ENCODE measurements at places on chromosomes 16 and 17.
A peak's percentile ranks its signal among the peaks of the same experiment; 100 is the strongest.

- no peak for DNase-seq
Measured at GRCh38 chr16:769934-770333, 9.4 kb downstream of the MSLN start.

GRCh38 chr17:55072898-55073297 is 104.3 kb downstream of the STXBP4 start:
- DNase-seq: no peak

GRCh38 chr17:81437191-81437651 is 42.0 kb downstream of the BAHCC1 start:
- no peak for DNase-seq

GRCh38 chr17:68509141-68510057 is 2.8 kb upstream of the PRKAR1A start:
- no peak for DNase-seq

GRCh38 chr17:83198366-83199341 is 119.2 kb downstream of the METRNL start:
- no peak for DNase-seq

- DNase-seq: no peak
Measured at GRCh38 chr17:78425429-78425828, 47.0 kb downstream of the PGS1 start.

DNA sequence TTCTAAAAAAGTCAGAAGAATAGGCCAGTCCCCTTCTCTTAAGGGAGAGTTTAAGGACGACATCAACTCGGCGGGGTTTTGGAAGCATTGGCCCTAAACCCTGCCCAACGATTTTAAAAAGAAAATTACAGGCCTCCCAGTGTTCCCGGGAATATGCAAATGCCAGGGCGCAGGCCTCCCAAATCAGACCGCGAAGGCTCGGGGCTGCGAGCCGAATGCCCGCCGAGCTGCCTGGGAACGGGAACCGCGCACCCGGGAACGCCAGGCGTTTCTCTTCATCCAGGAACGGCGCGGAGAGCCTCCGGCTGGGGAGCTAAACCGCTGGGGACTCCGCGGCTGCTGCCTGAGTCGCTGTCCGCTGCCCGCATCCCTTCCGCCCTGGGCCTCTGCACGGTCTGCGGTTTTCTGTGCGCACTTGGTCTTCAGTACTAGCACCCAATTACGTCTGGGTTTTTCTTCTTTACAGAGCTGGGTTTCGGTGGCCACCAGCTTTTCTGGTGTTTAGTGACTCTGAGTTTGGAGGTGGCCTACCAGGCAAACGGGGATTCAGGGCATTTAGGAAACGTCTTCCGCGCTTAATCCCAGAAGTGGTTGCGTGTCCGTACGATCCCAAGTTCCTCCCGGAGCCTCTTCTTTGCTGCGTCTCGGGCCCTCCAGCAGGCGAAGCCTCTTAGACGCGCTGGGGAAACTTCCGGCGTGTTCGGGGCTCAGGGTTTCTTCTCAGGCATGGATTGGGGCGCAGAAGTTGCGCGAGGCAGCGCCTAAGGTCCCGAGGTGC is 5.7 kb downstream of the IRX5 start:
- no peak for DNase-seq

- DNase-seq: no peak
Measured at GRCh38 chr17:41631025-41631897, 6.9 kb upstream of the KRT17 start.

DNA sequence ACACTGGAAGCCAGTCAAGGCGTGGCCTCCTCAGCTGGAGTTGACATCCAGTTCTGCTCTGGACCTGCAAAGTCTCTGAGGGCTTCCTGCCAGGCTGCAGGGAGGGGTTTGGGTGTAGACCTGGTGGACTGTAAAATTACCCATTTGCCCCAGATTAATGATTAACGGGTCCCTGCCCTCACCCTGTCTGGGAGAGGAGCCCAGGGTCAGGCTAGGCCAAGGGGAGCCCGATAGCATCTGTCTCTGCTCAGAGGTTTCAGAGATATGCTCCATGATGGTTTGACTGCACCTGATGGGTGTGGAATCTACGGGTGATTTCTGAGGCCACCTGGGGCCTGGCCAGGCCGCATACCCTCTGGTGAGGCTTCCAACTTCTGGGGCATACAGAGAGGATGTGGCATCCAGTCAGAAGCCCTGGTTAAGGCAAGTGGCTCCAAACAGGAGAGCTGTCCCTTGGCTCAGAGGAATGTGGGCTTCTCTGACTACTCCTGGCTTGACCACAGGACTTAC is 11.2 kb downstream of the PPY start:
- DNase-seq: no peak

- DNase-seq: no peak
Measured at GRCh38 chr16:87959391-87959990, 8.3 kb downstream of the BANP start.

DNA sequence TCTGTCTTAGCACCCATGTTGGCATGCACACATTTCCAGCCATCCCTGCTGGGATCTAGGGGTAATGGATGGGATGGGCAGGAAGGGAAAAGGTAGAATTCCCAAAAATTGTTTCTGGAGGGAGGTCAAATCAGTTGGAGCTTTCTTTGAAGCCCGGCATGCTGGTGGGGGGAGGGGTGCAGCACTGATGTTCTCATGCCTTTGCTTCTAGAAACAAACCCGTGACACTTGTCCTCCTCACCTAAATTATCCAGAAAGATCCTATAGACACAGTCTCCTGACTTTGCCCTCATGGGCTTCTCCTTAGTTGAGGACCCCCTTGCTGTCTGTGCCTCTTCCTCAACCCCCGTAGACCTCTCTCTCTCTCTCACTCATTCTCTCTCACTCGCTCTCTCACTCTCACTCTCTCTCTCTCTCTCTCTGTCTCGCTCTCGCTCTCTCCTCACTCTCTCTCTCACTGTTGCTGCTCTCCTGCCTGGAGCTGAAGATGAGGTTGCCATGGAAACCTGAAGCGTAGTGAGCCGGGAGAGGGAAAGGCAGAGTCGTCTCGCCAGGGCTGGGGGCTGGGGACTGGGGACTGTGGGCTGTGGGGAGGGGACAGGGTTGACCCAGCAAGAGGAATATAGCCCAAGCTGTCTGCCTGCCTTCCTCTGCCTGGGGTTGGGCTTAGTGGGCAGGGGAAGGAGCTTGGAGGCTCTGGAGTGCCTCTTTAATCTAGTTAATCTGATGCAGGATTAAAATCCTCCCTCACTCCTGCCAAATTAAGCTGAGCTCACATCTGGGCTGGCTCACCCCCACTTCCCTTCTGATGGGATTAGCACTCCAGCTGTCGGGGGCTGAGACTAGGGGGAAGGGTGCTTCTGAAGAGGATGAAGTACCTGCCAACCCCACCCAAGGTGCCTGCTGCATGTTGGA is 16.1 kb downstream of the LASP1 start:
- DNase-seq: no peak

DNA sequence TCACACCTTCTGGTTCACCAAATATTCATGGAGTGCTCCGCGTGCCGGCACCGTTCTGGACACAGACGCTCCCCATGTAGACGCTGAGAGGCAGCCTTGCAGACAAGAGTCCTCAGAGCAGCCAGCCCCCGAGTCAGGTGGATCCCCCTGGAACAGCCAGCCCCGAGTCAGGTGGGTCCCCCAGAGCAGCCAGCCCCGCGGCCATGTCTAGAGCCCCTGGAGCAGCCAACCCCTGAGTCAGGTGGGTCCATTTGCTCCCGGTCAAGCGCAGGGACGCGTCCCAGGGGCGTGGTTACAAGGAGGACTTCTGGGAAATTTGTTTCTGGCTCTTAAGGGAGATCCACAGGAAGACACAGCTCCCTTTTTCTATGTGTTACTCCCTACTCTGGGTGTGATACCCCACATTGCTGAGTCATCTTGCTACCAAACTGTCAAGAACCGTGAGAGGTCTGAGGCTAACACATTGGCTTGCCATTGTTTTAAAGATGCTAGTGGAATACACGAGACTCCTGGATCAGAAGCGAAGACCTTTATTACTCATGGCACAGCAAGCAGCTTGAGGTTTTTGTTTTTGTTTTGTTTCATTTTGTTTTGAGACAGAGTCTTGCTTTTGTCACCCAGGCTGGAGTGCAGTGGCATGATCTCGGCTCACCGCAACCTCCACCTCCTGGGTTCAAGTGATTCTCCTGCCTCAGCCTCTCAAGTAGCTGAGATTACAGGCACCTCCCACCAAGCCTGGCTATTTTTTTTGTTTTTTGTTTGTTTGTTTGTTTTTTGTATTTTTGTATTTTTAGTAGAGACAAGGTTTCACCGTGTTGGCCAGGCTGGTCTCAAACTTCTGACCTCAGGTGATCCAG is 43.3 kb upstream of the CBFA2T3 start:
- no peak for DNase-seq

DNA sequence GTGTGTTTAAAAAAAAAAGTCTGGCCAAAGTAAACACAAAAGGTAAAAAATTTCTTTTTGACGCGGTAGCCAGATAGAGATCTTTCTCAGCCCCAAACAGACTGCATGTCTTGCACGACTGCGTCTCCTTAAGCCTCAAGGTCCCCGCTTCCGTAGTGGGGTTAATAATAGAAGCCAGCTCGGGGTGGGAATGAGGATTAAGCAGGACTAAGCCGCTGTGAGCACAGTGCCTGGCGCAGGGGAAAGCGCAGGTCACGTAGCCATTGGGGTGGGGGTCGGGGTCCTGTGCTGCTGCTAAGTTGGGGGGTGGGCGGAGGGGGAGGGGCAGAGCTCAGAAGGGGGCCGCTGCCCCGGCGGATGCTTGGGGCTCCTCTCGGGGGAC is 521 bp downstream of the GGA2 start:
- DNase-seq: no peak

GRCh38 chr17:19975601-19976000 is 2.0 kb downstream of the AKAP10 start:
- DNase-seq: no peak

- no peak for DNase-seq
Measured at GRCh38 chr16:88922114-88922825, 54.7 kb downstream of the CBFA2T3 start.

DNA sequence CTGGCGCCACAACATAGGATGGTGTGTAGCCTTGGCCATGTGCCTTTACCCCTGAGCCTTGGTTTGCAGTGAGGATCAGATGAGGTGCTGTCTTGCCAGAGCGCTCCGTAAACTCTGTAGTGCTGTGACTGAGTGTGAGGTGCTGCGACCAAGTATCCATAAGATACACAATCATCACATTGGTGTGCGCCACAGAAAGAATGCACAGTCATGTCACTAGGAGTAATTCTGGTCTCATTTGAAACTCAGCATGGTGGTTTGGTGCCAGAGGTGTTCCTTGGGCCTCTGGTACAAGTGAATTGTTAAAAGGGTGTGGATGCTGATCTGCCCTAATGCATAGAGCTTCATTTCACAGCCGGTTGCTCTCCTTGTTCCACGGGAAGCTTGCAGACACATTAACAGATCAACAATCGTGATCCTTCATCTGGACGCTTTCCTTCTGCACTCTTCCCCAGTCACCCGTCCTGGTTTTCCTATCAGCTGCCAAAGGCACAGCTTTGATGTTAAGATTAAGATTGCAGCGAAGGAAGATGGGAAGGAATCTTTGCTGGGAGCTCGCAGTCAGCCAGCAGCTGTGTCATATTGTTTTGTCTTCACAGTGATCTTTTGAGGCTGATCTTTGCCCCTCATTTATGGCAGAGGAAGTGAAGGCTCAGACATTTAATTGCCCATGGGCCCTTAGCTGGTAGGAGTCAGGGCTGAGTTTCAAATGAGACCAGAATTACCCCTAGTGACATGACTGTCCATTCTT is 79.1 kb downstream of the KSR1 start:
- DNase-seq: no peak

- no peak for DNase-seq
Measured at GRCh38 chr17:49762151-49762941, 1.6 kb downstream of the FAM117A start.

DNA sequence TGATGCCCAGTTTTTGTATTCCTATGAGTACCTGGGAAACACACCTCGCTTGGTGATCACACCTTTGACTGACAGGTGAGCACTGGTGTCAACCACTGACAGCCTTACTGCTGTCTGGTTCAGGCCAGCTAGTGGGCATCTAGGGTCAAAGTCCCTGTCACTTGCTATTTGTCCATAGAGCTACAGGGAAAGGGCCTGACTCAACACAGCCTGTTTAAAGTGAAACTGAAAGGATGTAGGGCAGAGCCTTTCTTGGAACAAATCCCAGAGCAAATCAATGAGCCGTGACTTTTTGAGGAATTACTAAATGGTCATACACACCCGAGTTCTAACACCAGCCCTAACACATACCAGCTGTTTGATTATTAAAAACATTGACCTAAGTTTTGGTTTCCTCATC is 106.8 kb downstream of the DNAH9 start:
- DNase-seq: no peak

DNA sequence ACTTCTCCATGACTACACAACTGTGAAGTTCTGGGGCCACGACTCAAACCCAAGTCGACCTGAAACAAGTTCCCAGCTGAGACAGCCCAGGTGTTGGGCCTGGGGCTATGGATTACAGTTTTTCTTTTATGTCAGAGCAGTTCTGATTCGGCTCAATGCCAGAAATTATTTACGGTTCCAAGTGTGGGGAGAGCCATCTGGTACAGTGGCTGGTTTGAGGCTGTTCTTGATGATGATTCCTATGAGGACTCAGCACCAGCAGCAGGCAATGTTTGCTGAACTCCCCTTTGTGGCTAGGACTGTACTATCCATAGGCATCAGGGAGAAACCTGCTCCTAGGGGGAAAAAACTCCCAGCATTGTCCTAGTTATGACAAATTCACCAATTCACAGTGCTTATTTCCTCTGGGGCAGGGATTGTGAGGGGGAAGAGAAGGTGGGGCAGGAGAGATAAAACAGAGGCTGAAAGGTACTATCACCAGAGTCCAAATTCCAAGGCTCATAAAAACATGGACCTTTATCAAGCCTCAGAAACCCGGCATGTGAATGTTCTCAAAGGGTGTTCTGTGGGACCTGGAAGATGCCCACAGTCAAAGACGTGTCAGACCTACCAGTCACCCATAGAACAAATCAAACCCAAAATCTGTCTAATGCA is 18.2 kb upstream of the CMTM4 start:
- DNase-seq: no peak

GRCh38 chr17:80997424-80998117 is 5.9 kb downstream of the CHMP6 start:
- no peak for DNase-seq

GRCh38 chr16:83549316-83550182 is 258.2 kb upstream of the HSBP1 start:
- DNase-seq: no peak

DNA sequence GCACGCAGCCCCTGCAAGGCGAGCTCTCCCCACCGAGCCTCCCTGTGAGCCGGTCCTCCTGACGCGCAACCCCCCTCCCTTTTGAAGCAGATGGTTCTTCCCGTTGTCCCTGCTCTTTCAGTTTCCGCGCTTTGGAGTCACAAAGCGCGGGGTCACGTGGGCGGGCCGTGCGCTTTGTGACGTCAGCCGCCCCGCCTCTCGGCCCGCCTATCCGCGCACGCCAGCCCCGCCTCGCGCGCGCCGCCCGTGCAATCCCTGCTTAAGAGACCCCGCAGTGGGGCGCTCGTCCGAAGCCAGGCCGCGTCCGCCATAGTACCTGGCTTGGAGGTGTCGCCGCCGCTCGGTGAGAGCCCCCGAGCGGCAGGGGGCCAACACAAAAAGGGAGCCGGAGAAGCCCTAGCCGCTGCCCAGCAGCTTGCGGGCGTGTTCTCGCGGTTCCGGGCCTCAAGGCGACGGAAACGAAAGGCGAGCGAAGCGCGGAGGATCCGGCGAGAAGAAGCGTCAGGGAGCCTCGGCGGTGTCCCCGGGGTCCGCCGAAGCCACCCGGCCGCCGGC is at the start of gene RBBP6:
Gene RBBP6 (plus strand): TSS at position 272 of the 555 bp plus-strand sequence. CDS start 1,061 bp downstream, outside the sequence.
- peak; percentile 90 for DNase-seq

GRCh38 chr16:89019511-89019910 is 42.5 kb upstream of the CBFA2T3 start:
- DNase-seq: no peak

Measured in activated CD4-positive, CD25-positive, alpha-beta regulatory T cell (primary cell).